Testis (tissue), 5 donors: ENCODE measurements at places on chromosomes 6 and 20. TPM values are rescaled to one million over a fixed set of nuclear protein-coding genes. Genes with fewer than 3 reads are reported as not detected.

DNA sequence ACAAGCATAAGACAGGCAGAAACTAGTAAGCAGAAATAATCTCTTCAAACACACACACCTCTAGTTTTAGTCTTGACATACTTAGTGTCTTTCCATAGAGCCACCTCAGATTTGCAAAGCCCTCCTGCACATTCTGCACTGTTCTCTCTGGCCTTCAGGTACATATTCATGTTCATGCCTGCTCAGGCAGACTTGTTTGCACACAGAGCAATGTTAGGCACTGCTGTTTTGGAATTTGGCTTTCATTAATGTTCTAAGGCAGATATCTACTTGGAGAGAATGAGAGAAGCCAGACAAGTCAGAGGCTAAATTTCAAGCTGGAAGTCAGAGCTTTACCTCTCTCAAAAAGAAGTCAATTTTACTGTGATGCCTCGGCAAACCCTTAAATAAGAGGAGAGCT lies 21.3 kb upstream of the DST start:
- no peak for DNase-seq

DNA sequence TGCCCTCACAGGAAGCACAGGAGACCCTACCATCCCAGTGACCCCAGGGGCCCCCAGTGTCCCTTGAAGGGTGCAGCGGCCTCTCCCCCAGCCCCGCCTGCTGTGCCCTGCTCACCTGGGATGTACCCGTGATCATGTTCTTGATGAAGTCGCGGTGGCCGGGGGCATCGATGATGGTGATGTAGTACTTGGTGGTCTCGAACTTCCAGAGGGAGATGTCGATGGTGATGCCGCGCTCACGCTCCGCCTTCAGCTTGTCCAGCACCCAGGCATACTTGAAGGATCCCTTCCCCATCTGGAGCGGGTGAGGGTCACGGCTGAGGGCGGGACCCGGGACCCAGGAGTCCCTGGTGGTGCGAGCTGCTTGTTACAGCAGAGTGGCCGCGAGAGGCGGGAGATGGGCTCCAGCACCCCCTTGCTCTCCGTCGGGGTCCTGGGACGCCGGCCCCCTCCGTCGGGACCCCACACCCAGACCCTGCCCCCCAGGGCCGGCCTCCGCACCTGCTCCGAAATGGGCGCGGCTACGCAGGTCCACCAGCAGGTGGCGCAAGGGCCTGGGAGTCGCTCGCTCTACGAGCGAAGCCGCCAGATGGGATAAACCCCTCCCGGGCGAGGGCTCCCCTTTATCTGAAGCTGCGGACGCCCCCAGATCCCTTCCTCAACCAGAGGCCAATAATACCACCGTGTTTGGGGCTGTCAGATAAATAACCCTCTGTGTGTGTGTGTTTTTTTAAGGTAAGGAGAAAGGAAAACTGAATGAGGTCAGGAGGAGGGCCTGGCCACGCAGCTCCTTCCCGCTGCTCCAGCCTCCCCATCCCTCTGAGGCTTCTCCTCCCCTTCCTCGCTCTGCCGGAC lies 2.9 kb downstream of the EEF1A2 start:
- DNase-seq, result peak; percentile 72

Gene CCM2L
- total RNA-seq, result 3.0 TPM

- no peak for DNase-seq
These were observed 72.7 kb downstream of the METTL24 start for GRCh38 chr6:110285306-110286060.

GRCh38 chr6:35511562-35511941 lies 1.1 kb downstream of the TULP1 start:
- no peak for DNase-seq

- DNase-seq, result no peak
These were observed 4.0 kb upstream of the FOXF2 start for GRCh38 chr6:1385129-1386037.

DNA sequence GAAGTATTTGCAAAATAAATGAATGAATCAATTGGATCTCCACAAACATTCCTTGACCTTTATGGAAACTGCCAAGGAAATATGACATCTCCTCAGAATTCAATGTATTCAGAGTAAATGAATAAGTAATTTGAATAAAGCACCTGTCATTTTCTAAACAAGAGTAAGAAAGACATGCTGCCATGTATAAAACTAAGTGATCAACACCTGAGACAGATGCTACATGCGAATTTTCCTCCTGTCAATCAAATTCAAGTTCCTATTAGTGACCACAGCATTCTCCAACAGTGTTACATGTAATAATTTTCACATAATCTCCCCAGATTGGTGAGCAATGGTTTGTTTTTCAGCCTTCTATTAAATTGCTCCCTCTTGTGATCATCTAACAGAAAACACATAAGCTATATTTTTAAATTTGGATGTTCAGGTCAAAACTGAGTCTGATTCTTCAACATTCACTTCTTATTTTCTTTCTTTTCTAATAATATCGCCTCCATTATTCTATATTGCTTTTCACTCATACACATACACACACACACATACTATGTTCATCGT lies 163.2 kb upstream of the RNF217 start:
- DNase-seq, result no peak

GRCh38 chr20:43431134-43431519 lies 26.6 kb upstream of the SRSF6 start:
- no peak for DNase-seq

Gene IP6K3
- not detected for total RNA-seq

DNA sequence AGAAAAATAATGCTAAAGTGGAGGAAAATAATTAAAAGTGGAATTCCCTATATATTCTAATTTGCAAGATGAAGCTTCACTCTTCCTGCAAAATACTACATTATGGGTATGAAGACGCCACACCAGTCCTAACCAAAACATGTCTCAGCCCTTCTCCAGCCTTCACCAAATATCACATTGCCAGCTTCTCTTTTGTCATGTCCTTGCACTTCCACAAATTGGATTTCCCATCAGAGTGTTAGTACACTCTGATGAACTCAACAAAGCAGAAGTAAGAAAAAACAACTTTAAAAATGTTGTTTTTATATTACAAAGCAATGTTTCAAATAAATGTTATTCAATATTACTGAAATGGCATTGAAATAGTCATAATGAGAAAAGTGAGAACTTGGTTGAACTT lies 62.4 kb upstream of the RNF146 start:
- DNase-seq, result no peak

DNA sequence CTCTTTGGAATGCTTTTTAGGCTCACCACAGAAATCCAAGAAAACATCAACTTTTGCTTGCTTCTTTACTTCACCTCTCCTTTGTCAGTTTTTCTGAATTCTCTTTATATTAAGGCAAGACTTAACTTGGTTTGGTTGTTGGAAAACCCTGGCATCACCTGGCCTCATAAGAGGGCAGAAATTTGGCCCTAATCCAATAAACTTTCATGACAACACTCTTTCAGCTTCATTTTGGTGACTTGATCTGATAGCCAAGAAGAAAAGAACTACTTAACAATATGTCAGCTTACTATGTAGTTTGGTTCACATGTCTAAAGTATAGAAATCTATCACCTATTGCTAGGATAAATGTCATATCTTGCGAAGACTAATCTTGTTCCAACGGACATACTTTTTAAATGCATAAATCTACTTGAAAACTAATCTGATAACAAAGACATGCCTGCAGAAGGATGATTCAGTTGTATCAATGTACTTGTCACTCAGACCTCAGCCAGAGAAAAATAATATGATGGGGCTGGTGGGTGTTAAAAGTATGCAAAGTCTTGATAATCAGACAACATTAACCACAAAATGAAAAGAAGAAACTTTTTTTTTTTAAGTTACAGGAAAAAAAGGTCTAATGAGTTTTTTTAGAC lies 19.3 kb upstream of the HBS1L start:
- no peak for DNase-seq

Gene SIRPA
- 18.4 TPM for total RNA-seq

- no peak for DNase-seq
These were observed 47.3 kb upstream of the MARCKS start for GRCh38 chr6:113809826-113810225.

DNA sequence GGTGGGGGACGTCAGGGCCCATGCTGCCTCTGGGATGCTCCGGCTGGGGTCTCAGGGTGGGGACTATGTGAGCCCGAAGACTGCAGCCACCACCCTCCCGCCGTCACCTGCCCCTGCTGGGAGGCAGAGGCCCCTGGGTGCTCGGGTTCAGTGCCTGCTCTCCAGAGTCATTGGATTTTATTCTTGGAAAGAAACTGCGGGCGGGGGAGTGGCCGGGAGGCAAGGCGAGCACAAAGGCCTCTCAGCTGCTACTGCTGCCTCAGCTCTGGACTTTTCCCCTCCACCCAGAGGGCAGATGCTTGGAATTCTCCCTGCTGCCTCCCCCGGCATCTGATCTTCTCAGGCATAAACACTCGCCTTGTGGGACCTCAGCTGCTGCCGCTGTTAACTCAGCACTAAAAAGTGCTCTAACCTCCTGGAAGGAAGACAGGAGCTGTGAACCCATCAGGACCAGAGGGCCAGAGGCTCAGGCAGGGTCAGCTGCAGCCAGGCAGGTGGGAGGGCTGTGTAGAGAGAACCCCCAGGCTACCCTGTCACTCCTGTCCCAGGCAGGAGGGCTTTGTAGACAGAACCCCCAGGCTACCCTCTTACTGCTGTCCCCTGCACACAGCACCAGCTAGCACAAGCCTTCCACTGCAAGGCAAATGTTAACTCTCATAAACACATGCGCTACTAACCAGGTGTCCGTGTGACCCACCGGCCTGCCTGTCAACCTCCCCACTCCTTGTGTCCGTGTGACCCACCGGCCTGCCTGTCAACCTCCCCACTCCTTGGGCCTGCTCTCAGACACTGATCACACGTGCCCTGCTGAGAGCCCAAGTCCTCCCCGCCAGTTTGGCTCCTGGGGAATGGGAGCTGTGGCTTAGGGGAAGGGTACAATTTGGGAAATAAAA lies 9.4 kb upstream of the FRMD1 start:
- DNase-seq, result peak; percentile 89
